ENCODE measurements at places on chromosomes 5 and 9.

- no peak for DNase-seq
Observed at GRCh38 chr9:136013524-136014034, 52.4 kb upstream of the UBAC1 start.

DNA sequence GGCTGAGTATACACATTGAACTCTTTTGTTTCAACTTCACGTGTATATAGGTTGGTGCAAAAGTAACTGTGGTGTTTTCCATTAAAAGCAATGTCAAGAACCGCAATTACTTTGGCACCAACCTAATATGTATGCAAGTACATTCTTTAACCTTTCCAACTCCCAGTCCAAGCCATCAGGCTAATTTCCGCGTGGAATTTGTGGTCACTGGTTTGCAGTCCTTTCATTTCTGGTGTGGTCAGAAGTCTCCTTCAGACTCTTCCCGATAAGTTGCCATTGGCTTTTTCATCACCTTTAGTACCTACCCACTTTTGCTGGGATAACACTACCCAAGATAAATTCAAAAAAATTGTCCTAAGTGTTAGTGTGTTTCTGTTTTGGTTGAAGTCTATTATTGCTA lies 84.0 kb downstream of the RGS3 start:
- DNase-seq: no peak

- no peak for DNase-seq
Observed at GRCh38 chr9:98805506-98806272, 1.8 kb upstream of the GALNT12 start.

- DNase-seq: no peak
Observed at GRCh38 chr5:120446068-120446492, 18.0 kb upstream of the PRR16 start.

DNA sequence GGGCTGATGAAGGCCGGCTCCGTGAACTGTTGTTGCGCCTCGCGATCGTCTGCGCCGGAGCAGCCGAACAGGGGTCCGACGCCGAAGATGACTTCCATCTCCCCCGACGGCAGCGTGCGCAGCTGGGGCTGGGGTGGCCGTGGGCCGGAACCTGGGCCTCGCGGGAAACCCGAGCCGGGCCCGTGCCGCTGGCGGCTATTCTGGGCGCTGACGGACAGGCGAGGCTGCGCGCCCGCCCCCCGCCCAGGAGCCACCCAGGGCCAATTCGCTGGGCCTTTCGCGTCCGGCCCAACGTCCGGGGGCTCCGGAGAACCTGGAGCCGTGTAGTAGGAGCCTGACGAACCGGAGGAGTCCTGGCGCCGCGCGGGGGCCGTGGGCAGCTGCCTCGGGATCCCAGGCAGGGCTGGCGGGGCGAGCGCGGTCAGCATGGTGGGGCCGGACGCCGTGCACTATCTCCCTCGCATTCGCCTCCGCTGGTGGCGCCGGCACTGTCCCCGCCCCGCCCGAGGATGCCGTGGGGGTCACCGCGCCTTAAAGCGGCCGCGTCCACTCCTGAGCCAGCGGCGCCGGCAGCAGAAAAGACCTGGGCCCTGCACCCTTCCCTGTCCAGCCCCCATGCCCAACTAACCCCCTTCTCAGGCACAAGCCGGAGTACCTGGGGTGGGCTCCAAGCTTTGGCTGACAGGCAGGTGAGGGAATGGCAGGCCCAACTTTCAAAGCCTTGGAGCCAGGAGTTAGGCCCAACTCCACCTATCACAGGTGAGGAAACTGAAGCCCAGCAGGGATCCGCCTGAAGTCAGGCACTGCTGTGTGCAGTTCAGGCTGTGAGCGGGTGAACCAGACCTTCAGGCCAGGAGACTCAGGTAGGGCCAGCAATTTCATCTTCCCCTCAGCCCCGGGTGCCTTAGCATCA lies at the start of gene PROB1:
Gene PROB1, minus strand, starts transcription at position 451 of the 913 bp plus-strand sequence. Its CDS starts 23 bp downstream, at position 428.
- DNase-seq: no peak

- DNase-seq: no peak
Observed at GRCh38 chr5:178672630-178673029, 45.8 kb upstream of the CLK4 start.

DNA sequence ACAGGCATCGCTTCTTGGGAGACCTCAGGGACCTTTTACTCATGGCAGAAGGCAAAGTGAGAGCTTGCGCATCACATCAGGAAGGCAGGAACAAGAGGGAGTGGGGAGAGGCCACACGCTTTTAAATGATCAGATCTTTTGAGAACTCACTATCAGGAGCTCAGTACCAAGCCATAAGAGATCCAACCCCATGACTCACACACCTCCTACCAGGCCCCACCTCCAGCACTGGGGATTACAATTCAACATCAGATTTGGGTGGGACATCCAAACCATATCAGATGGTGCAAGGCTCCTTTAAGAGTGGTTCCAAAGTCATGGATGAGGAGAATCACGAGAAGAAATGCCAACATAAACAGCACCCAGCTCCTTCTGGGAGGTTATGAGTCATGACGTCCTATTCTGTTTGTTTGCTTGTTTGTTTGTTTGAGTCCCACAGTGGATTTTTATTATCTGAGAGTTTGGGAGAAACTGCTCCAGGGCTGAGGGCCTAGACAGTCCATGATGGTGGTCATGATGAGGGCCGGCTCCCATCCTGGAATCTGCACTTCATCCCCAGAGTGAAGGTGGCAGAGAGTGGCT lies 453.5 kb downstream of the GADD45G start:
- DNase-seq: no peak

DNA sequence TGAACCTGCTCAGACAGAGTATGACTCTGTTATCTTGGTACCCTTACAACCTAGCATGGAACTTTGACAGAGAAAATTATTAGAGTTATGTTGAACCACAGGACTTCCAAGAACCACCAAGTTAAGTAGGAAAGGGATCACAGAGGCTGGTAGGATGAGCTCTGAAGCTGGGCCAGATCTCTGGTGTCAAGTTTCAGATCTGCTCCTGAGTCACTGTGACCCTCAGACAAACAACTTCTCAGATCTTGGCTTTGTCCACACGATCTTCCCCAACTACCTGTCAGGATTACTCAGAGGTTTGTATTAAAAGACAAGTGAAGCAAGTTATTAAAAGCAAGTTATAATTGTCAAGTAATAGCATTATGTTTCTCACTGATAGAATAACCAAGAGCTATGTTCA lies 189.0 kb downstream of the SEC61B start:
- no peak for DNase-seq

GRCh38 chr5:155290937-155291336 lies 277.4 kb downstream of the KIF4B start:
- DNase-seq: no peak

DNA sequence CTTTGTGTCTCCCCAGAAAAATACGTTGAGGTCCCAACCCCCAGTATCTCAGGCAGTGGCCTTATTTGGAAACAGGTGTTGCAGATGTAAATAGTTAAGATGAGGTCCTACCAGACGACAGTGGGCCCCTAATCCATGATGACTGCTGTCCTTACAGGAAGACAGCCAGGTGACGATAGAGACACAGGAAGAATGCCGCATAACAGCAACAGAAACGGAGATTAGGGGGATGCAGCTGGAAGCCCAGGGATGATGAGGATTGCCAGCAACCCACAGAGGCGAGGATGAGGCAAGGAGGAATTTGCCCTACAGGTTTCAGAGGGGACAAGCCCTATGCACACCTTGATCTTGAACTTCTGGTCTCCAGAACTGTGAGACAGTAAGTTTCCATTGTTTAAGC lies 46.5 kb downstream of the ROPN1L start:
- no peak for DNase-seq

All from neuronal stem cell (in vitro differentiated cells).